Cerebellar nuclear complex (tissue), 1 donor: ENCODE measurements at places on chromosomes 4 and X.

DNA sequence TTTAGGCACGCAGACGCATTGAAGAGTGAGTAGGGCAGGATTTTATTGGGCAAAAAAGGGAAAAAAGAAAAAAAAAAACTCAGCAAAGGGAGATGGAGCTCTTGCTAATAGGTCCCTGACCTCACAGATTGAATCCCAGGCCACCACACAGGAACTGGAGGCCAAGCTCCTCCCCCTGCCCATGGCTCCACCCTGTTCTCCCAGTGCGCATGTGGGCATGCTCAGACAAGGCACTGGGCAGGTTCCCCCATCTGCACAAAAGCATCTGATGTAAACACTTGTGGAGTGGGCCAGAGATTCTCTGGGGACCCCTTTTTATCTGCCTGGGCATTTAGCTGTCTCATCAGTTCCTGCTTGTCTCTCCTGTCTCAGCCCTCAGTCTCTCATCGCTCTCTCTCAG lies 9.5 kb downstream of the FRMD7 start:
- DNase-seq = no peak

GRCh38 chr4:125832161-125832560 lies 517.4 kb downstream of the FAT4 start:
- DNase-seq = no peak

- DNase-seq = no peak
These were observed 783 bp downstream of the BEX2 start for GRCh38 chrX:103309860-103310554.

DNA sequence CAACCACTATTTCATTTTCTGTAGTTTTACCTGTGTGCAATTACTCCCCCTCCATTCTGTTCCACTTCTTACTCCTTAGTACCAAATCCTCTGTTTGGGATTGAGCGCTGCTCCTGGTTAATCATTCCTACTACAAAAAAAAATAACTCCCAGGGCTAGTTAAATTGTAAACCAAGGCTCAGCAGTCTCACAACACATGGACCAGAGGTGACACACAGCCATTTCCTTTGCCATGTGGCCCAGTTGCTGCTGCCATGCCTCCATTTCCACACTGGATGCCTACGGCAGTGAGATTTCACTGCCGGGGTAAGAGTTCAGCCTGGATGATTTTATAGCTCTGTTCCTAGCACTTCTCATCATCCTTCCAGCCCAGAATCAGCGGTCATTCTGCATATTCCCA lies 107.2 kb downstream of the AKAP4 start:
- DNase-seq = no peak
